ENCODE measurements at places on chromosomes 1 and 21.
A peak's percentile ranks its signal among the peaks of the same experiment; 100 is the strongest.

GRCh38 chr1:103180660-103181059 is 72.3 kb upstream of the COL11A1 start:
- DNase-seq: no peak

DNA sequence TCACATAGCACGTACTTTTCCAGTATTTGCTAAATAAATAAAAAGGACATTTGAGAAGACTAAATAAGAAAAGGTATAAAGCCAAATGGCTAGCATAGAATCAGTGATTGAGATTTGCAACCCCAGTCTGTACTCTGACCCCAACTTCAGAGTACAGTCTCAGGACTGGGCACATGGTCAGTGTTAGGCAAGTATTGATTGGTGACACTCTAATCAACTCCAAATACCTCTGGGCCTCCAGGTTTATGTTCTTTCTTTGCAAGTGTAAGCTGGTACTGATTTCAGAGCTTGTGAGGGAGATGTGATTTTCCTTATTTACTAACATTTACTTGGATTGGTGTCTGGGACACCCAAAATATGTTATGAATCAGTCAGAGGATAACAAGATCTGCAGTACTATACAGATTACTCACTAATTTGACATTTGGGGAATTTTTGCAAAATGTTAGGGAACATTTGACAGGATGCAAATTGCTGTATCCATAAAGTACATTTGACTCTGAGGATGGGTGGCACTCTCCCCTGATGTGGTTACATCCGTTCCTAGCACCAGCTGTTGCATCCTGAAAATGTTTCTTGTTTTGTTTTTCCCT is 34.2 kb downstream of the LMO4 start:
- no peak for DNase-seq

DNA sequence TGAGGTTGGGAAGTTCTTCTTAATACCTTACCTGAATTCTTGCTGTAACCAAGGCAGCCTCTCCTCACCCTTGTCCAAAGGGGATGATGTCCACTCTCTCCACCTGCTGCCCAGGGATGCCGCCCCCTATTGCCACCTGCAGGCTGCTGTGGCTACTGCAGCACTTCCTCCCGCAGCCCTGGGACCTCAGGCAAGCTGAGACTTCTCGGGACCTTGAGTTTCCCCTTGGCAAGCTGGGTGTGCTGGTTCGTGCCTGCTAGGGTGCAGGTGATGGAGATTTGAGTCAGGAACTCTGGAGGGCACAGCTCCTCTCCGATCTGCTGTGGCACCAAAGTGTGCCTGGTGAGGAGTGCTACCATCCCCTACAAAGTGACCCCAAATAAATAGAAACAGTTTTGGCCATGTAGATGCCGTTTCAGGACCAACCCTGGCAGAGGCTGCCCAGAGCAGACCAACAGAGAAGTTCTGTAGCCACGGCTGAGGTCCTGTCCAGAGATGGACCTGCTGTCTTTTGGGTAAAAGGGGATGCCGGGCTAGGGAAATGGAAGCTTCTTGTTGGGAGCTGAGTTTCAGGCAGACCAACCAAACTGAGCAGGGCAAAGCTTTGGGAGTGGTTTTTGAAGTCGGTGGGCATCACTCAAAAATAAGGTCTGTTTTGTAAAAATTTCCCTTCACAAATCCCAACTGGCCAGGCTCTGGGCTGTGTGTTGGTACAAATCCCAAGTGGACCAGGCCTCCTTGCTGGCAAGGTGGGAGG is 31.7 kb downstream of the RUNX3 start:
- peak; percentile 31 for DNase-seq

- DNase-seq: no peak
Measured at GRCh38 chr1:217620814-217621213, 10.1 kb downstream of the GPATCH2 start.

DNA sequence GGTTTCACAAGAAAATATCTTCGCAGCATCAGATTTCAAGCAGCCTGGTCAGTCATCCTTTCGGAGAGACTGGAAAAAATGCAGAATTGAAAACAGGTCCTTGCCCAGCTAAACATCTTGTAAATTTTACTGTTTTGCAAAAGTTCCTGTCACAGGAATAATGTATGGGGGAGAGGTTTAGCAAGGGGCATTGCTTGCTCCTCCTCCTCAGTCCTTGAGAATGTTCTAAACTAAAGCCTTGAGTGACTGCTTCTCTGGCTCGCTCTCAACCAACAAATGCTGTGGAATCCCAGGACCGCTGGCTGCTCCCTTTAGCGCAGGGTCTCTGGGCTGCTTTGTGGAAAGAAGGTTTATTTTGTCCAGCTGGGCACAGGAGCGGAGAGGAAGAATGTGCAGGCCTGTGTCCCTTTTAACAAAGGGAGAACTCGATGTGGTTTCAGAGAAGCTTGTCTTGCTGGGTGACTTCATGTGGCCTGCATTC is 33.6 kb upstream of the FHAD1 start:
- DNase-seq: no peak

DNA sequence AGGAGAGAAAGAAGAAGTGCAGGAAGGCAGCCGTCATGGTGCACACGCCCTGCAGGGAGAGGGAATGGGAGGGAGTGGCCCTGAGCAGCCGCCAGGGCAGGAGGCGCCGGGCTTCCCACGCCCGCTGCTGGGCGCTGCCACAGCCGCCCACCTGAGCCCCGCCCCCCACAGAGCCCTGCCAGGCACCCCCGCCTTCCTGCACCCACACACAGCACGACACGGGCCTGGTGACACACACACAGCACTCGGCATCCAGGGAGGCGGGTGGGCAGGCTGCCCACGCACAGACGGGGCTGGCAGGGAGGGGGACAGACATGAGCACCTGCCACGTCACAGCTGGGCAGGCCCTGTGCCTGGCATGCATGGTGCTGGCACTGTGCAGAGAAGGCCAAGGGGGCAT is 27.5 kb downstream of the ADGRB2 start:
- no peak for DNase-seq

GRCh38 chr1:202162047-202162417 is 1.6 kb upstream of the PTPN7 start:
- peak; percentile 55 for DNase-seq

- no peak for DNase-seq
Measured at GRCh38 chr1:15370268-15370667, 39.4 kb upstream of the EFHD2 start.

DNA sequence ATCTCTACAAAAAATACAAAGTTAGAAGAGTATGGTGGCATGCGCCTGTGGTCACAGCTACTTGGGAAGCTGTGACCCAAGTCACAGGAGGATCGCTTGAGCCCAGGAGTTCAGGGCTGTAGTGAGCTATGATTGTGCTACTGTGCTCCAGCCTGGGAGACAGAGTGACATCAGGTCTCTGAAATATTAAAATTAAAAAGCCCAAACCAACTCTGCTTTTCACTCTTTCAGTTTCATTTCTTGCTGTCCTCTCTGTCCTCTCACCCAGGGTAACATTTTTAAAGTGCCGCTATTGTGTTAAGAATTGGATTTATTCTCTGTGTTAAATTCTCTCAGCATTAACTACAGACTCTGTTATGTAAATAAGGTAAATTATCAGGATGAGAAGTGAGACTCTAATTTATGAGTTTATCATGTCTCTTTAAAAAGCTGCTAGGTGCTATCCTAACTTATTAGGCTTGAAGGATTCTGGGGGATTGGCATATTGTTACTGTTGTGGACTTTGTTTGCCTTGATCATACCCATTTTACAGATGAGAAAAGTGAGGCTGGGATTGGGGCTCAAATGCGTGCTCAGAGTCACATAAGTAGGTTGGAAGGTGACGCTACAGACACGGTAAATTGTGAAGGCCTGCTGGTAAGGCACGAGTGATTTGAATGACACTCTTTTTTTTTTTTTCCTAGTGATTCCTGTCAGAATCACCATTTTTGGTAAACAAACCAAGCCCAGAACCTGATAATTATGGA is 46.5 kb downstream of the B3GALT5 start:
- no peak for DNase-seq

GRCh38 chr21:21731626-21732025 is 733.4 kb downstream of the NCAM2 start:
- DNase-seq: no peak

- DNase-seq: no peak
Measured at GRCh38 chr1:164567774-164568173, 8.8 kb downstream of the PBX1 start.

GRCh38 chr1:206657751-206658150 is 22.4 kb downstream of the DYRK3 start:
- DNase-seq: no peak

DNA sequence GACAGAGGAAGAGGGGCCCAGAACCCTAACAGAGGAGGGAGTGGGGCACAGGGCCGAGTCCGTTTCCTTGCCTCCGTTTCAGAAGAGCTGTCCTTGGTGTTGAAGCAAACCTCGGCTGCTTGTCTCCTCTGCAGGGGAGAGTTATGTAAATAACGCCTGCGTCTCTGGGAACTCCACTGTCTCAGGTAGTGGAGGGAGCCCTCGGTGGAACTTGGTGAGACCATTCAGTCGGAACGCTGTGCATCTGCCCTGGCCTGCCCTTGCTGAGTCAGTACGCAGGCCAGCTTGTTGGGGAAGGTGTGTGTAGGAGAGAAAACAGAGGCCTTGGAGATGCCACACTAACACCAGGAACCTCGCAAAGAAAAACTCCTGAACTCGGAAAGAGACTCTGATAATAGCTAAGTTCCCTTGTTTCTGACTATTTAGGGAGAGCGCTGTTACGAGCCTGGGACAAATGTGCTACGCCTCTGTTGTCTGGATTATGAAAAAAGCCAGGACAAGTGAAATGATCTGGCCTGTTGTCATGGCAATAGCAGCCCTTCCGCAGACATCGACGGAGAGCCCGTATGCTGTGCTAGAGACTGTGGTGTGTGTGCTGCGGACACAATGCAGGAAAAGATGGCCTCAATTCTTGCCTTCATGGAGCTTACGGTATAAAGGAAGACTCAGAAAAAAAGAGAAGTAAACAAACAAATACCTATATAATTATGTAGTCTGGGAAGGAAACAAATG is 94.6 kb upstream of the AKT3 start:
- no peak for DNase-seq

GRCh38 chr1:8525558-8526275 is 207.8 kb downstream of the SLC45A1 start:
- DNase-seq: peak; percentile 61

- peak; percentile 79 for DNase-seq
Measured at GRCh38 chr21:44765231-44766013, 36.2 kb downstream of the UBE2G2 start.

DNA sequence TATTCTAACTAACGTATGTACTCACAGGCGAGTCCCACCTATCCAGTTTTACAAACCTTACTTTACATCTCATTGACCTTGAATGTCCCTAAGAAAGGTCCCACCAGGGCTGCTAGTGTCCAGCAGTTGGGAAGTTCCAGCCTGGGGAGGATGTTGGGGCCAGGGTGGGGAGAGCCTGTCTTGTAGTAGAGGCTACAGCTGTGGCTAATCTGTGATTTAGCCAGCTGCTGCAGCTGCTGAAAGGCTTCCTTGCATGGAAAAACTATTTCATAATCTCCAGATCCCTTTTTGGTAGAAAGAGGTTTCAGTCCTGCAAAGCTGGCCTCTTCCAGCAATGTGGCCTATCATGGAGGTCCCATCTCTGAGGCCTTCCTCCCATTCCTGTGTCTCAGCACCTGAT is 23.1 kb downstream of the TNN start:
- no peak for DNase-seq

GRCh38 chr1:117336088-117336817 is 31.0 kb upstream of the MAN1A2 start:
- no peak for DNase-seq

GRCh38 chr21:40345711-40346321 is 478.6 kb downstream of the PCP4 start:
- no peak for DNase-seq

- peak; percentile 96 for DNase-seq
Measured at GRCh38 chr1:159204161-159205141, at the start of gene ACKR1. Gene ACKR1, plus strand, starts transcription at chr1:159204875. Its CDS starts 85 bp downstream, at chr1:159204960.
